ENCODE measurements at places on chromosomes 12 and 14.

- DNase-seq = no peak
These were observed 52.4 kb downstream of the BRMS1L start for GRCh38 chr14:35878272-35879150.

DNA sequence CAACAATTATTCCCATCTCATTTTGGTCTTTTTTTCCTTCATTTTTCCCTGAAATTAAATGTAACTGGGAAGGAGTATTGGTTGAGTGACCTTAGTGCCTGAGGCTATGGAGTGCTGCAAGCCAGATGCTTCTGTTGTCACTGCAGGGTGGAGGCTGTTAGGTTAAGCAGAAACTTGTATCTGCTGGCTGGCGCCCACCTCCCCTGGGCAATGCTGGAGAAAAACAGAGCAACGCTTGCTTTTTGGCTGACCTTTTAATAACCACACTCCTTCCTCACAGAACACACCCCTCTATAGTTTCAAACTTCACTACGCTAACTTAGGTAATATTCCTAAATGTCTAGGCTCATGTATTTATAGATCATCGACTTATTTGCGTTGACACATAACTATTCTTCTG is 583.5 kb upstream of the NOVA1 start:
- DNase-seq = no peak

GRCh38 chr14:55239320-55239719 is 31.9 kb upstream of the FBXO34 start:
- DNase-seq = no peak

- DNase-seq = no peak
These were observed 8.5 kb downstream of the PLEKHD1 start for GRCh38 chr14:69493038-69493437.

DNA sequence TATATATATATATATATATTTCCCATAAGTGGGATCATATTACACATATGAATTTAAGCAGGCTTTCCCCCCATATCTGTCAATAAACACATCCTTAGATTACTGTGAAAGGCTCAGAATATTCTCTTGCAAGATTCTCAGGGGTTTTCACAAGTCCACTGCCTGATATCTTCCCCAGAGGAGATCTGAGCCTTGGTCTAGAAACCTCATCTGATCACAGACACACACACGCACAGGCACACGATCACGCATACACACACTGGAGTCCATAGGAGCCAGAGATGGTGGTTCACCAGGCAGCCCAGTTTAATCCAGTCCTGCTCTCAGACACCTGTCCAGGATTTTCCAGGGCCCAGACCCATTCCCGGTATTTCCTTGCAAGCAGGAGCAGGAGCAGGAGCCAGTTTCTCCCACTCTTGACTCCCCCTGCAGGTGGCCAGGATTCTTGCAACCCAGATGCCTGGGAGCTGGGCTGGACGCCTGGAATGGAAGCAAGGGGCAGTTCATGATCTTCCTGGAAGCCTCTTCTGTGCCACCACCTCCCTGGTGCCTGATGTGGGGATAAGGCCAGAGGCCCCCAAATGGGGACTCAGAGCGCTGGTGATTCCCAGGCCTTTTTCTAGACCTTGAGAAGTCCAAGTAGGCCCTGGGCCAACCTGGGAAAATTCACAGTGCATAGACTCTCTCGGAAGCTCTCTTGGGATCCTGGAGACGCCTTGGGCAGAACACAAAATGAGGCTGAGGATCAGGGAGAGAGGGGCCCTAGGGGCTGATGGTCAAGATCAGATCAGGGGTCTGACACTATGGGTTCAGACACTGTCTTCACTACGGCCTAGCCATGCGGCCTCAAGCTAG is 16.5 kb upstream of the KRT78 start:
- DNase-seq = no peak

- DNase-seq = no peak
These were observed 165.7 kb downstream of the SRGAP1 start for GRCh38 chr12:64010069-64010686.

GRCh38 chr12:60240891-60241290 is 645.1 kb downstream of the SLC16A7 start:
- no peak for DNase-seq

- DNase-seq = no peak
These were observed 30.1 kb downstream of the SLC15A4 start for GRCh38 chr12:128793701-128794100.

DNA sequence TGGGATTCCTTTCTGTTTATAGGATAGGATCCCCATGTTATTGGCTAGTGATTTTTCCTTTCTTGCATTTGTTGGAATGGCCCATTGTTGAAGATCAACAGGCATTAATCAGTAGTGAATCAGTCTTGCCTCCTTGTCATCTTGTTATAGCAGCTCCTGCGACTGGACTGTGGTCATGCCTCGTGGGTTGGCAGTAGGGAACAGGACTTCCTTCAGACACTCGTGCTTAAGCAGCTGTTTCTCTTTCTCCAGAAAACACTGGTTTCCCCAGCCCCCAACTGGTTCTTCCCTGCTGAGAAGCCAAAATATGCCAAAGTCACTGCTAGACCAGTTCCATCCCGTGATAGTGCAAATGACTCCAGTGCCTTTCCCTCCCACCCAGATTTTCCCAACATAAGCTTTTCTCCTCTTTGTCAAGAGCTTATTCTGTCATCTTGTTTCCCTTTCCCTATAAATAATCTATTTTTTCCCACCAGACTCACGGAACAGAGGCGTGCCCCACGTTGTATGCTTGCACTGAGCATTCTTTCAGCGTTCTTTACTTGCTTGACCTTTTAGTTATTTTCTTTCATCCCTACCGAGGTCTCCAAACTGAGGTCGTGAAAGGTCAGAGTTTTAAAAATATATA is 83.5 kb downstream of the SAMD4A start:
- no peak for DNase-seq

DNA sequence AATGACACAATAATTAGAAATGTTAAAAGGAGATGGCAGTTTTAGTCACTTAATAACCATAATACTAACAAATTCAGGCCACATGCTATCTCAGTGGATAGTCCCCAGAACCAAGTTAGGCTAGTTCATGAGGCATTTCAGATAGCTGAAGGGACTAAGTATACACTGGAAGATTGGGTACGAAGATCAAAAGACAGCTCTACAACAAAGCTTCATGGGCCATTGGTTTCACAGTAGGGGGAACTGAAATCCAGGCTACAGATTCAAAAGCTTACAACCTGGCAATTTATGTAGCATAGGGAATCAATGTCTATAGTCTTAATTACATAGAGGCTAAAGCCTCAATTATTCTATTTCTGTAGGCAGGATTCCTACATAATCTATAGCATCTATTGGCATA is 343.0 kb downstream of the RGS6 start:
- no peak for DNase-seq

- no peak for DNase-seq
These were observed 2.2 kb downstream of the TBPL2 start for GRCh38 chr14:55438066-55438683.

GRCh38 chr14:95722525-95723190 is 8.7 kb upstream of the TCL1A start:
- DNase-seq = no peak

DNA sequence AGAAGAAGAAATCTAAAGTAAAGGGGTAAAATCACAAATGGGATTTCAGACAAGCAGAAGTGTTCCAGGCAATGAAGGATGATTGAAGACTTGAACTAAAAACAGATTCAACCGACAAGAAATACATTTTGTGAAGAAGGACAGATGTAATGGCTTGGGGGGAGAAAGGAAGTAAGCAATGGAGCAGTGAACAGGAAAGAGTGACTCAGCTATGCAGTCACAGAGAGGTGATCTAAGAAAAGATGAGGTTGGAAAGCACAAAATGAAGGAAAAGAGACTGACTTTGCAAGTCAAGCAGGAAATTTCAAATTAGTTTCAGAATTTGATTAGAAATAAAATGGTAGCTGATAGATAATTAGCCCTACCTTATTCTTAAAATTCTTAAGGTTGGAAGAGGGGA is 66.5 kb downstream of the PUS7L start:
- no peak for DNase-seq

- DNase-seq = no peak
These were observed 74.2 kb downstream of the TMTC1 start for GRCh38 chr12:29709496-29710040.

DNA sequence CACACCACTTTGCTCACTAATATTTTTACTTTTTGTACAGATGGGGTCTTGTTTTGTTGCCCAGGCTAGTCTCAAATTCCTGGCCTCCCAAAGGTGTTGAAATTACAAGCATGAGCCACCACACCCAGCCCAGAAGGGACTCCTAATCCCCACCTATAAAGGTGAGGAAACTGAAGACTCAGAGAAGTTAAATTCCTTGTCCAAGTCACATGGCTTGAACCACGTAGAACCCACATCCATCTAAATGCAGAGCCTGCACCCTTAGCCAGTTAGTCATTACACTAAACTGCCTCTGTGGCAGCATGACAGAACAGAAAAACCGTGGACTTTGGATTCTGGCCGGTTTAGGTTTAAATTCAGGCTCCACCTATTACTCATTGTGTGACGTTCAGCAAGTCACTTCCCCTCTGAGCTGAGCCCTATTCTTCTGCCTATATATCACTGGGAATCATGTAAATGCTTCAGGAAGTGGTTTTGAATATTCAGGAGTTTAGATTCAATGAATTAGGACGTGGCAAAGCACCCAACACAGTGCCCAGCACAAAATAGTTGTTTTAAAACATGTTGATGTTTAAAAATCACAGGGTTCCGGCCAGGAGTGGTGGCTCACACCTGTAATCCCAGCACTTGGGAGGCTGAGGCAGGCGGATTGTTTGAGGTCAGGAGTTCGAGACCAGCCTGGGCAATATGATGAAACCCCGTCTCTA is 3.0 kb upstream of the CORO1C start:
- no peak for DNase-seq

GRCh38 chr12:108890208-108890607 is 10.3 kb downstream of the DAO start:
- DNase-seq = no peak

DNA sequence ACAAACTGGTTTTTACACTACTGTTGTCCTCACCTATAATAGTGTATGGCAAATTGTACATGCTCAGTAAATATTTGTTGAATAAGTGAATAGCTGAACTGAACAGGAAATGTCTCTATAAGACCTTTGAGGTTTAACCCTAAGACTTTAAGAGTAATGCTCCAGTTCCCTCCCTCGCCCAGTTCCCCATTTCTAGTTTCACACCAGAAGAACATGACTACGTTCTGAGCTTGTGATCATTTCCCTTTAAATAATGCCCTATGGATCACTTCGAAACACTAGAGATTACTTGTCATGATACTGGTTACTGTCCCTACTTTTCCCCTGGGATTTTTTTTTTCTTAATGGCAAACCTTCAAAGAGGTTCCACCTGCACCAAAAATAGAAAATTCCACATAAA is 69.3 kb downstream of the PRKD1 start:
- DNase-seq = no peak

DNA sequence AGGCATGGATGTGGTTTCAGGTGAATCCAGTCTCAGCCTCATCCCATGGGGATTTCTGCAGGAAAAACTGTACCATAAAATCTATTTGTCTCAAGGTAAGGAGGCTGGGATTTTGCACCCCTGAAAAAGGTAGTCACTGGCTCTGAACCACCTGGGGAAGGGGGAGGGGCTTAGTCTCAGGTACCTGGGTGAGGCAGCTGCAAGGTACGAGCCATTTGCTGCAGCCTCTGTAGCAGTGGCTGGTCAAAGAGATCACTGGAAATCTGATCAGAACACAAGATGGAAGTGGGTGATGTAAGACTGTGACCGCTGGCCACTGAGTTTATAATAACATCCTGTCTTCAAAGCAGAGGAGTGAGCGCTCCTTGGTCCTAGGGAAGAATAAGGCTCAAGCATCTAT is 209.9 kb upstream of the NOS1 start:
- no peak for DNase-seq

DNA sequence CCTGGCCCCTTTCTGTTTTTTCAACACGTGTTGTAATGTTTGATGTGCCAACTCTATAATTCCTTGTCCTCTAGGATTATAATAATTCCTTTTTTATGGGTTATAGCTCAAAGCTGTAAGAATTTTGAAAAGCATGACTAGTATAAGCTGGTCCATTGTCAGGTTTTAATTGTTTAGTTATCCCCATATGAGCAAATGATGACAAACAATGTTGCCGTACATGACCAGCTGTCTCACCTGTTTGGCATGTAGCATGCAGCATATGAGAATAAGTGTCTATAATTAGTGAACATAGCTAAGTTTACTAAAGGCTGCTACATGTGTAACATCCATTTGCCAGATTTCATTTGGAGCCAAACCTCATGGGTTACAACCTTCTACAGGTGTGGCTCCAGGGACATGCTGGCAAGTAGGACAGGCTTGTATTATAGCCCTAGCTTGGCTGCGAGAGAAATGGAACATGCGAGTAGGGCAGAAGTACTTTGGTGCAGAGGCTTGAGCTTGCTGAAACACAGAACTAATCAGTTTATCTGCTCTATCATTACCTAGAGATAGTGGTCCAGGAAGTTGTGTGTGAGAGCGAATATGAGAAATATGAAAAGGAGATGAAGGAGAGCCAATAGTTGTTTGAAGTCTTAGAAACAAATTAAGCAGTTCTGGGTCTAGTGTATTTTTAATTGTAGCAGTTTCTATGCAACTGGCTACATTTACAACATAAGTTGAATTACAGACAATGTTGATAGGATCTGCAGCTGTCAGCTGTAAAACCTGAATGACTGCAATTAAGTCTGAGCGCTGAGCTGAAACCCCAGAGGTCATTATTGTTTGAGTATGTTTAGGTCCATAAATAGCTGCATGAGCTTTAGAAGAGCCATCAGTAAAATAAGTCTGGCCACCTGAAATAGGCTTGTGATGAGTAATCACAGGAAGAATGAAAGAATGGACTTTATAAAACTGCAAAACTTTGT is 22.6 kb upstream of the MAPKAPK5 start:
- no peak for DNase-seq

- DNase-seq = no peak
These were observed 64.9 kb downstream of the DDX51 start for GRCh38 chr12:132079200-132079599.

GRCh38 chr12:752695-753610 is 574 bp downstream of the WNK1 start:
- peak; percentile 33 for DNase-seq

- DNase-seq = no peak
These were observed 231.3 kb downstream of the SSPN start for GRCh38 chr12:26426652-26427051.

GRCh38 chr12:11688831-11689230 is 39.4 kb downstream of the ETV6 start:
- no peak for DNase-seq

DNA sequence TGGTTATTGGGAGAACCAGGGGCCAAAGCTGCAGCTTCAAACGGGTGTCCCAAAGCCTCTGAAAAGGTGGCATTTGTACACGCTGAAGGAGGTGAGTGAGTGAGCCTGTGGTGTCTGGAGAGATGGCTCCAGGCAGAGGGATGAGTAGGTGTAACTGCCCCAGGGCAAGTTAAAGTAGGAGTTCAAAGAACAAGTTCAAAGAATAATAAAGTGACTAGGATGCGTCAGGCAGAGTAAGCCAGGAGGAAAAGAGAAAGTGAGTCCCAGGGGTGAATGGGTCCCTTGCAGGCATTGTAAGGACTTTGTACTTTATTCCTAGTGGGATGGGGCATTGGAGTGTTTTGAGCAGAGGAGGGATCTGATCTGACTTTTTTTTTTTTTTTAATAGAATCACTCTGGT is 201.4 kb upstream of the PWP1 start:
- DNase-seq = no peak

Data from activated CD4-positive, alpha-beta T cell treated with anti-CD3 and anti-CD28 coated beads for 1 hour (primary cell).